ENCODE measurements at places on chromosomes 13 and 19.

GRCh38 chr19:20879501-20879900 lies 43.5 kb upstream of the ZNF85 start:
- peaks cover 9% of the 10 kb centered on the region for H3K36me3 ChIP-seq
- no peak for DNase-seq

GRCh38 chr19:737591-738093 lies 13.3 kb upstream of the MISP start:
- no peak overlapping the region for H3K4me3 ChIP-seq
- no peak overlapping the region for H3K27ac ChIP-seq
- peak; percentile 86 for DNase-seq
- H3K27me3 ChIP-seq, result no peaks in the 10 kb centered on the region
- peaks cover 10% of the 10 kb centered on the region for H3K4me1 ChIP-seq

DNA sequence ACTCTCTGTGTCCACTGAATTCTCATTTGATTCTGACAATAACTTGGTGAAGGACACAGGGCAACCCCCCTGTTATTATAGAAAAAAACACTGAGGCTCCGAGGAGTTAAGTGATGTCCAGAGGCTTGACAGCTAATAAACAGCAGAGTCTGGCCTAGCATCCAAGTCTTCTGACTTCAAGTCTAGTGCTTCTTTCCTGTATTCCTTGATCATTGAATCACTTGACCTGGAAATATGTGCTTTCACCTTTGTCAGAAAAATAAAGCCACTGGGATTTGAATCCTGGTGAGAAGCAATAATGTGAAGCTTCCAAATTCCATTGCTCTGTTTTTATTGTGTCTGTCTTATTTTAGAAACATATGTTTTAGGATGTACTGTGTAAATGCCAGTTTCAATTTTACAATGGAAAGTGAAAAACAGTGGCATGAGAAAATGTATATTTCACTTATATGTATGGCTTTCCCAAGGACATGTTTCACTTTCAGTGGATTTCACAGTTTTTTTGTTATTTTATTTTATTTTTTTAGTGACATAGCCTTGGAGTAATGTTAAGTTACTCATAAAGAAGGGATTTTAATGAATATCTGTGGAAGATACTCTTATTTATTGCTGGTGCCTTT lies 190.2 kb downstream of the GPC6 start:
- DNase-seq, result no peak
- H3K36me3 ChIP-seq, result no peaks in the 10 kb centered on the region
- no peak overlapping the region for H3K27ac ChIP-seq
- H3K4me3 ChIP-seq, result no peak overlapping the region
- H3K27me3 ChIP-seq, result no peaks in the 10 kb centered on the region

DNA sequence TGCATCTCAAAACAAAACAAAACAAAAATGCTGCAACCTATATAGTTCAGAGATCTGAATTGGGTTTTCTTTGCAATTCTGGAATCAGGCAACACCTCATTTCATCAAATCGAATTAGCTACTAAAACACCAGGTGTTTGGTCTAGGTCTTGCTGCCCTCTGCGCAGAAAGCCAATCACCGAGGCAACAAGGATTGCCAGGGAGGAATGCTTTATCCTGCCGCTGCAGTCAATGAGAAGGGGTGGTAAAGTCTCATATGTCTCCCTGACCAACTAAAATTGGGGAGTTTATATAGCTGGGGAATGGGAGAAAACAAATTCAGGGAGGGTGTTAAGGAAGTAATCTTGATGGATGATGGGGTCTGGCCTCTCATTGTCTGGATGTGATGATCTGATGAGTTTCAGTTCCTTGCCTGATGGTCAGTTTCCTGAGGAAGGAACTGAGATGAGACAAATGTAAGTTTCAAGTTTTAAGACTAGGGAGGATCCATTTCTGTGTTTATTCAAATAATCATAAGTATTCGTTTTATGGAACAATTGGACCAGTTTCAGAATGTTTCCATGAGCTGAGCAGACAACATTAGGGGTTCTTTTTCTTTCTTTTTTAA lies 5.0 kb upstream of the YJU2 start:
- peaks cover 2% of the 10 kb centered on the region for H3K36me3 ChIP-seq
- peaks cover 6% of the 10 kb centered on the region for H3K4me1 ChIP-seq
- no peak overlapping the region for H3K4me3 ChIP-seq
- H3K27ac ChIP-seq, result no peak overlapping the region

- H3K27me3 ChIP-seq, result peaks cover 16% of the 10 kb centered on the region
- H3K4me3 ChIP-seq, result no peak overlapping the region
- peaks cover 14% of the 10 kb centered on the region for H3K36me3 ChIP-seq
- DNase-seq, result no peak
Measured at GRCh38 chr13:94666065-94666464, 46.3 kb downstream of the SOX21 start.

DNA sequence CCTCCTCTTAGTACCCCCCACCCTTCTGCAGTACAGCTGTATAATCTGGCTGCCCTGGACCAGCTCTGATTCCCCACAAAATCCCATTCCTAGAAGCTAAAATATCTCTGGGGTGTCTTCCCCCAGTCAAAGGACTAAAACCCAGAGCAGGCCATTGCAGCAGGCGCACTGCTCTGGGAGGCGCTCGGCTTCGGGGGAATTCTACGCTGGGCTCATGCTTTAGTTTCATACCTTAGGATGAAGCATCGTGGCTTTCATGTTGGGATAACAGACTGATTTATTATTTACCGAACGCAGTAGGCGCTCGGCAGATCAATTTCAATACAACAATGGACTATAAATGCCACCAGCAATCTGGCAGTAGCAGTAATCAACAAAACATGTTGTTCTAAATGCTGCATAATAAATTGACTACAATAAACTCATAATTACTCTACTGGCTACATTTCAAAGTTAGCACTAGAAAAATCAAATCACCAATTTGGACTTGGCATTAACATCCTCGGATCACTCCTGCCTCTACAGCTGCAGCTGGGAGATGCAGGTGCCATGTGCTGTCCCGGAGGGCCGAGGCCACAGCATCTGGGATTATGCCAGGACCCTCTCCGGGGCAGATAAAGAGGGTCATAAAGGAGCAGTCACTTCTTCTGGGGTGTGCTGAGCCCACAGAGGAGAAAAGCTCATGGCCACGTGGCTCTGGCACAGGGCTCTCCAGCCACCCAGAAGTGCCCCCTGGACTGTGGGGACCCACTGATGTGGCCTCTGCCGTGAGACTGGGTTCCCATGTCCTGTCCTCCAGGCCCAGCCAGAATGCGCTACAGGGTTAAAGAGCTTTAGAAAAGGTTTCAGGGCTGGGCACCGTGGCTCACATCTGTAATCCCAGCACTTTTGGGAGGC lies 35.3 kb downstream of the CEBPG start:
- no peaks in the 10 kb centered on the region for H3K27me3 ChIP-seq
- DNase-seq, result no peak
- no peaks in the 10 kb centered on the region for H3K36me3 ChIP-seq
- H3K4me1 ChIP-seq, result no peaks in the 10 kb centered on the region
- no peak overlapping the region for H3K4me3 ChIP-seq
- H3K27ac ChIP-seq, result no peak overlapping the region

- peaks cover 63% of the 10 kb centered on the region for H3K4me1 ChIP-seq
- peaks cover 2% of the 10 kb centered on the region for H3K36me3 ChIP-seq
- peak overlapping the region; percentile 93 for H3K27ac ChIP-seq
- peak overlapping the region; percentile 73 for H3K4me3 ChIP-seq
- no peaks in the 10 kb centered on the region for H3K27me3 ChIP-seq
Measured at GRCh38 chr13:41492432-41493260, 35.3 kb downstream of the RGCC start.

DNA sequence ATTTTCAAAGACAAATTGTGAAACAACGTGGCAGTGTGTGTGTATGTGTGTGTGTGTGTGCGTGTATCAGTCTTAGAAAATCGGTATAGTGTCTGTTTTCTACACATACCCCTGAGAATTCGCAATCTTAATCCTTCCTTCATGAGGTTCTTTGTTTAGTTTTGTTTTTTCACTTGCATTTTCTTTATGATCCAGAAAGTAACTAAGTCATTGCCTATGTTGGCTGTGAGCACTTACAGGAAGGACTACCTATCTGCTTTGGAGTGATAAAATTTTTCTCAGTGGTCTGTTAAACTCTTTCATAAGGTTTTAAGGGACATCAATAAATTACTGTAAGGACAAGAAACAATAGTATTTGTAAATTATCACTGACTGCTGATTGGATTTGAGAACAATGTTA lies 1587.1 kb downstream of the PCDH9 start:
- H3K27me3 ChIP-seq, result no peaks in the 10 kb centered on the region
- no peaks in the 10 kb centered on the region for H3K4me1 ChIP-seq
- no peak overlapping the region for H3K4me3 ChIP-seq
- H3K36me3 ChIP-seq, result no peaks in the 10 kb centered on the region

DNA sequence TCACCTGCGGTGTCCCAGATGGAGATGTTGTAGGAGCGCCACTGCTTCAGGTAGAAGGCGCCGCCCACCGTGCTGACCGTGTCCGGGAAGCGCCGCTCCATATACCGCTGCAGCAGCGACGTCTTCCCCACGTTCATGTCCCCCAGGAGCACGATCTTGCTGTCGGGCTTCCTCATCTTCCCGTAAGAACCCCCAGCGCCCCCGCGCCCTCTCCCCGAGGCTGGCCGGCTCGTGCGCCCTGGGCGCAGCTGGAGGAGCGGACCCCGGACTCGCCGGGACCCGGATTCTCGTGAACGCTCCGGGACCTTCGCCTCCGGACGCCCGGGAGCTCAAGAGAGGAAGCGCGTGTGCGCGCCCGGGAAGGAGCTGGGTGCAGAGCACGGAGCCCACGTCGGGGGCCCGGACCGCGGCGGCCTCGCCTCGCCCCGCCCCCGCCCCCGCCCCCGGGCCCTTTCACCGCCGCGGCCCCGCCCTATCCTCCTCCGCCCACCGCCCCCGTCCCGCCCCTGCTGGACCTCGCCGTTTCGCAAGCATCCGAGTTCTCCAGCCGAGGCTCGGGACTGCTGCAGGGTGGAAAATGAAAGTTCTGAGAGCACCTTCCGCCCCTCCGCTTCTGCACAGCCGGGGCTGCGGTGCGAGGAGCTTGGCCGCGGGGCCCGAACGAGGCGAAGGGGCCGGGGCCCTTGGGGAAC lies at the start of gene RAB20:
Gene RAB20, minus strand, starts transcription at position 379 of the 692 bp plus-strand sequence. Its CDS starts 203 bp downstream, at position 176.
- peaks cover 12% of the 10 kb centered on the region for H3K36me3 ChIP-seq
- peak; percentile 91 for DNase-seq
- peak within 1 kb of the TSS; percentile 87 for H3K4me3 ChIP-seq
- peak within 1 kb of the TSS; percentile 82 for H3K27ac ChIP-seq
- H3K4me1 ChIP-seq, result peaks cover 26% of the 10 kb centered on the region

DNA sequence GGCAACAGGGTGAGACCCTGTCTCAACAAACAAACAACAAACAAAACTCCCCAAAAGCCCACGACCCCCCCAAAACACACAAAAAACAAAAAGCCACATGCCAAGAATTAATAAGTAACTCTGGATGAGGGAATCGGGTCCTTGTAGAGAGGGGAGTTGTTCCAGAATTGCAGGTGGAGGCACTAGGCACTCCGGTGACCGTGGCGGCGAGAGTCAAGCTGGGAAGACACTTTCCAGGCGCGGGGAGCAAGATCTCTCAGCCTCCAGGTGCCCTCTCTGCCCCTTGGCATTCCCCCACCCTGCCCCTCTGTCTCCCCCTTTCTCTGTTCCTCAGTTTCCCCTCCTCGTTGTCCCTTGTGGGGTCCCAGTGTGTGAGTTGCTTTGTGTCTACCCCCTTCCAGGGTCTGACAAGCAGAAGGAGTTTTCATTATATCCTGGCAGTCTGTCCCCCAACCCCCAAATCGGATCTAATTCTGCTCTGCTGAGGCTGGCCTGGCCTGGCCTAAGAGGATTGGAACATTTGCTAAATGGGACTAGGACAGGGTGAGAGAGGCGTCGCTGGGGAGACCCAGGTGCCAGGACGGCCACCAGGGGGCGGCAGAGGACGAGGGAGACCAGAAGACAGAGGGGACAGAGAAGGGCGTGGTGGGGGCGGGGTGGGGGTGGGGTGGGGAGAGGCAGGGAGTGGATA lies 8.3 kb upstream of the CRX start:
- peak; percentile 93 for DNase-seq
- H3K4me3 ChIP-seq, result no peak overlapping the region
- H3K27ac ChIP-seq, result no peak overlapping the region
- no peaks in the 10 kb centered on the region for H3K36me3 ChIP-seq
- no peaks in the 10 kb centered on the region for H3K4me1 ChIP-seq
- no peaks in the 10 kb centered on the region for H3K27me3 ChIP-seq

DNA sequence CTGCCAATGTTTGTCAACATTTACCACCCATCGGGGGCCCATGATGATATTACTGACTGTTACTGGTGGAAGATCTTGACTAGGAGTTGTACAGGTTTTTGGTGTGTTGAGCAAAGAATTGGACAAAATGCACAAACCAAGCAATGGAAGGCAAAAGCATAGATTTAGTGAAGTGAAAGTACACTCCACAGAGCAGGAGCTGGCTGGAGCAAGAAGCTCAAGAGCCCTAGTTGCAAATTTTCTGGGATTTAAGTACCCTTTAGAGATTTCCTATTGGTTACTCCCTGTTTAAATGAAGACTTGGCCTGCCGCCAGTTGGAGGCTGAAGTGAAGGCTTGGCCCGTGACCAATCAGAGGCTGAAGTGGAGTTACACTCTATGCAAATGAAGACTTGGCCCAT lies 128.6 kb upstream of the KL start:
- DNase-seq, result no peak
- peaks cover 3% of the 10 kb centered on the region for H3K27me3 ChIP-seq
- H3K4me1 ChIP-seq, result no peaks in the 10 kb centered on the region
